NCI-H1436 (cell line): ENCODE measurements at places on chromosomes 1 and 21.

GRCh38 chr1:174174461-174175329 lies 15.4 kb downstream of the RABGAP1L start:
- no peak for DNase-seq

DNA sequence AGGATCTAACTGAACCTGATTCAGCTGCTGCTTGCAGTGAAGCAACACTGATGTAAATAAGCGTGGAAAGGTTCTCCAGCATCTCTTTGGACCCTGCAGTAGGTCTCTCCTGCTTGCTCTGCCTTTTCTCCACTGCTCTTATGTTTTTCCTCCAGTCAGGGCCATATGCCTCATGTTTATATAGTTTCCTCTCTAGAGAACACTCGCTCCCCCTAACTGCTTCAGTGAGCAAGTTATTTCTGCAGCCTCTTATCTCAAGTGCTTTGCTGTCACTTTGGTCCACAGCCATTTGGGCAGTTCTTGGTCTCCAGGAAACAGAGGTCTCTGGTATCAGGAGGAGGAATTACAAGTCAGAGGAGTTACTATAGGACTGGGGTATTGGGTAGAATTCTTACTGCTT lies 5.3 kb downstream of the PRUNE1 start:
- DNase-seq: no peak

DNA sequence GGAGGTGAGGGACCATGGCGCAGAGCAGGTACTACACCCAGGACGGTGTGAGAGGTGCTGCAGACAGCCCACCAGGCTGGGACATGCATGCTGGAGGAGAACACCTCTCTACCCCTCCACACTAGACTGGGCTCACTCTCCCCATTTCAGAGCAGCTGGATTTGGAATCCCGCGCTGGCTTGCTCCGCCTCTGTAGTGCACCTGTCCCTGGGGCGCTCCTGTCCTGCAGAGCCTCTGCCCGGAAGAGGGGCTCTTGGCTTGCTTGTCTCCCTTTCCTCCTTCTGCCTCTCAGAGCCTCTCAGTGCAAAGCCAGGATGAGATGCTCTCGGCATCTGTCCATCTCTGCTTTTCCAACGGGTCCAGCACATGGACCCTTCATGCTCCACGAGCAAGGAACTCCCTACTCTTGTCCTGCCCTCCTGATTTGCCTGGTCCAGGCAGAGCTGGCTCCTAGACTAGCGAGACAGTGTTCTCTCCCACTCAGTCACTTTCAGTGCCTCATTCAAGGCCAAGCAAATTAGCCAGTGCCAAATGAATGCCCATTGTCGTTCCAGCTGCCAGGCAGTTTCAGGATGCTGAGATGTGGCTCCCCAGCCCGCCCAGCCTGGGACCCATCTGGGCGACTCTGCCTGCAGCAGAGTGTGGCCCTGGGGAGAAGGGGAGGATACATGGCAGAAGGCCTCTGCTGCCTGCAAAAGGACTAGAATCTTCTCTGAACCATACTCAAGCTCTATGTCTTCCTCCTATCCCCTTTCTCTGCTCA lies 33.7 kb downstream of the CDCA8 start:
- no peak for DNase-seq

GRCh38 chr1:93123201-93123783 lies 44.2 kb downstream of the MTF2 start:
- no peak for DNase-seq

DNA sequence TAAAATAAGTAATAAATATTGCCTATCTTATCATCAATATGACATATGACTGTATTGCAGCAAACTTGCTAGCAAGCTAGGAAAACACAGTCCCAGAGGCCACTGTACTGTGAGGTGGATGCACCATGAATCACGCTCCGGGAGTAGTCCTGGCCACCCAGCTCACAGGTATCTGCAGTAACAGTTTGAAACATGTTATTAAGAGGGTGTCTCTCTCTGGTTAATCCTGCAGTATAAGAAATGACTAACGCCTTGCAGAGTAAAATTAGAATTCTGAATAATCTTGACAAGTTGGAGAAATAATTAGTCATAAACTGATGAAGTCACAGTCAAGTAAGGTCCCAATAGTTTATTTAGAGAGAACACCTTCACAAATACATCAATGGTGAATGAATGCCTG lies 34.0 kb upstream of the DPT start:
- DNase-seq: no peak

GRCh38 chr1:243294723-243295121 lies 38.9 kb downstream of the SDCCAG8 start:
- no peak for DNase-seq

GRCh38 chr1:10904396-10905358 lies 107.8 kb upstream of the TARDBP start:
- no peak for DNase-seq

DNA sequence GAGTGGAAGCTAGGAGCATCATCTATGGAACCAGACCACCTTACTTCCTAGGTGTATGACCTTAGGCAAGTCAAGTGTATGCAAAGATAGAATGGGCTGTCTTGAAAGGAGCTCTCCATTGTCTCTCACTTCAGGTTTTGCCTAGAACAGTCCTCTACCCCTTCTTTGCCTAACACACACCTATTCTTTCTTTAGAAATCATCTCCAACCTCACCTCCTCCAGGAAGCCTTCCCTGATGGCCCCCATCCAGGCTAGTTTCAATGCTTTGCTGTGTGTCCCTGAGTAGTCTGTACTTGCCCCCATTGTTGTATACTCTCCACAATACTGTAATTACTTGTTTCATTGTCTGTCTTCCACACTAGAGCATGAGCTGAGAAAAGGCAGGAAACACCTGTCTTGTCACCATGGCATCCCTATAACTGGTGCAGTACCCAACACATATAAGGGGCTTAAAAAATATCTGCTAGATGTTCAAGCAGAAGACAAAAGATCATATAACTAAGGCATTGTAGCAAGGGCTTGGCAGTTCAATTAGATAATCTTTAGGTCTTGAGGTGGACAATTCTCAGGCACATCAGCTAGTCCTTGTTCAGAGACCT lies 83.0 kb downstream of the RRAGC start:
- DNase-seq: no peak

- DNase-seq: no peak
These were observed 4.5 kb downstream of the DHCR24 start for GRCh38 chr1:54882519-54882918.

- DNase-seq: no peak
These were observed 54.9 kb upstream of the RUNX3 start for GRCh38 chr1:24984800-24985522.

DNA sequence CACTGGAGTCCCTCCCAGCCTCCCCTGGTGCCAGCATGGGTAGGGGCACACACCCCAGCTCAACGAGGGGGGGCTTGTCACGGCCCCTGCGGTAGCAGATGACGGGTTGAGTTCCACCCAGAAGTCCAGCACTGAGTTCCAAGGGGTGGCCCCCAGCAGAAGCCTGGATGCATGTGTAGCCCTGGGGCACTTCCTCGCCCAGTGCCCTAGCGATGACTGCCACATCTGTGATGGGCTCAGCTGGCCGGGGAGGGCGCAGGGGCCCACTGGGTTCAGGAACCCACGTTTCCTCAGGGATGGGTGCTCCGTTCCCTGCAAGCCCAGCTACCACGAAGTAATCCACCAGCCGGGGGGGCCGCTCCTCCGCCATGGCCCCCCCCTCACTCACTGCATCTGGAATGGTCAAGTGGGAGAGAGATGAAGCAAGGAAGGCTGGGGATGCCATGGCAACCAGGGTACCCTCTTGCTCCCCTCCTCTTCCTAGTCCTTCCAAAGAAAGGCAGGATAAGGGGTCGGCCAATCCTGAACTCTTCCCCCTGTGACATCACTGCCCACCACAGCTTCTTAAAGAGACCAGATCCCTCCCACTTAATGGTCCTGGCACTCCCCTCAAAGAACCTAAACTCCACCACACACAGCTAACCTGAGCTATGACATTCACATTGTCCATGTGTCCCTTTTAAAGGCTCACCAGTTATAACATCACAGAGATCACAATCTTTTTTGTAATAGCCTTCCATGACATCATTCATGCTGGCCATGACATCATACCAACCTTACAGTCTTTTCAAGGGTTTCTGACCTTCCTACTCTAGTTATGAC lies 2.3 kb downstream of the DENND4B start:
- no peak for DNase-seq

- no peak for DNase-seq
These were observed 183.2 kb upstream of the HMCN1 start for GRCh38 chr1:185551008-185551407.

DNA sequence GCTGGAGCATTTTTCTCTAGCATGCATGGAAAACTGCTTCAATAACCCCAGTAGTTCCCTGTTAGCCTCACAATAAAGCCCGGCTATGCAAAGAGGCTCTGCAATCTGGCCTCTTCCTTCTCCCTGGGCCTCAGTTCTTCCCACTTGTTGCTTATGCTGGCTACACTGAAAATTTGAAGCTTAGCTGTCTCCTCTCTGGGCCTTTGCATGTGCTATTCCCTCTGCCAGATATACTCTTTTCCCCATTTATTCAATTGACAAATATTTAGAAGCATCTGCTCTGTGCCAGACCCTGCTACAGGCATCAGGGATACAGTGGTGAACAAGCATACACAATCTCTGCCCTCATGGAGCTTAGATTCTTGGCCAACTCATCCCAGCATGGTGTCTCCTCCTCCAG lies 15.3 kb downstream of the CRYBG2 start:
- DNase-seq: no peak

- no peak for DNase-seq
These were observed 4.8 kb downstream of the CCDC24 start for GRCh38 chr1:43995984-43996732.

- DNase-seq: no peak
These were observed 176.4 kb downstream of the ETS2 start for GRCh38 chr21:38982096-38982495.

- no peak for DNase-seq
These were observed 8.0 kb upstream of the GUCA2A start for GRCh38 chr1:42172381-42173133.

DNA sequence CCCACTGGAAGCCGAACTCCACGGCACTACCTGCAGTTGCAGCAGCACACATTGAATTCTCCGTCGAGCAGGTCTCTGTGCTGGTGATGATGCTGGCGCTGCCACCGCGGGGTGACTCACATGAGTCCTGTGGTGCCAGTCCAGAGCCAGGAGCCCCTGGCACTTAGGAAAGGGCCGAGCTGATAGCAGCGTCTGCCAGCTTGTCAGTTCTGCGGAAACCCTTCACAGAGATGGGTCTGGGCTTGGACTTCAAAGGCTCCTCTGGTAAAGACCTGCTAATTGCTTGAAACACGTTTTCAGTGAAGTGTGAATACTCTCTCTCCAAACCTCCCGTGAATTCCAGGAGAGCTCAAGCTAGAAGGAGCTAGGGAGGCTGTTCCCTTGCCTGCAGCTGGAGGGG lies 92.2 kb downstream of the GRIK3 start:
- no peak for DNase-seq

DNA sequence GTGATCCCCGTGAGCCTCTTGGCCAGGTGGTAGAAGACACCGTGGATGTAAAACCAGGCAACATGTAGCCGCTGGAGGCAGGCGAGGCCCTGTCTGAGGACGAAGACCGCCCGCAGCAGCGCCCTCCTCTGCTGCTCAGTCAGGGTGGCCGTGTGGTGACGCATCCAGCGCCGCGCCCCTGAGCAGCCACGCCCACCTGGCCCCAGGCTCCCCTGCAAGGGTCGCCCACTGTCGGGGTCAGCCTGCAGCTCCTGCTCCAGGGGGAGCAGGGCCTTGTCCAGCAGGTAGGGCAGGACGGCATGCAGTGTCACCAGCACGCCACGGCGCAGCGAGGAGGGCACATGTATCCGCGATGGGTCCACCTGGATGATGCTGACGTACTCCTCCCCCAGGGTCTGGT lies 3.9 kb downstream of the PEX10 start:
- no peak for DNase-seq

DNA sequence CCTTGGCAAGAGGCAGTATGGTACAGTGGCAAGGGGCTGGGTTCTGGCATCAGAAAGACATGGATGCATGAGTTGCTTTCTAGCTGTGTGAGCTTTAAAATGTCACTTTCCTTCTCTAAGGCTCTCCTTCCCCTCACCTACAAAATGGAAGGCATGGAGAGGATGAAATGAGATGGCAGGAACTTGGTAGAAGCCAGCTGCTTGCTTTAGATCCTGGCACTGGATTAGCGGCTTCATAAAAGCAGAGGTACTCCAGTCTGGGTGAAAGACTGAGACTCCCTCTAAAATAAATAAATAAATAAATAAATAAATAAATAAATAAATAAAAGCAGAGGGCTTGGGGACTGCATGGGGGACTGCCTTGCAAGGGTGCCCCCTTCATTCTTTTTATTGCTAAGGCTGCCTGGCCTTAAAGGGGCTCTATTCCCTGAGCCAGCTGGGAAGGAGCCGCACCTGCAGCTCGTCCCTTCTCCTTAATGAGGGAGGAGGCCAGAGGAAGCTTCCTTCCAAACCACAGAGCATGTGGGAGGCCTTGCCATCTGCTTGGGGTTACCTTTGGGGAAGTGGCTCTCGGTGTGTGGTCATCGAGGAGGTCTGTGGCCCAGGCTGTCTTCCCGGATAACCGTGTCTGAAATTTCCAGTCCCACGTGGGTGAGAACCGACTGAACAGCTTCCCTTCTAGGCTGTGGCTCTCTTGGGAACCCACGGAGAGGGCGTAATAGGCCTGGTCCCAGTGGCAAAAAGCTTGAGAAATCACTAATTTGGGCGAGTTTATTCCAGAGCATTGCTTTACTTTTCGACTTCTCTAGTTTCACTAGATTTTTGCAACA lies 2.0 kb upstream of the ATP13A2 start:
- no peak for DNase-seq

- no peak for DNase-seq
These were observed 216.3 kb downstream of the PTPRU start for GRCh38 chr1:29452463-29453230.

DNA sequence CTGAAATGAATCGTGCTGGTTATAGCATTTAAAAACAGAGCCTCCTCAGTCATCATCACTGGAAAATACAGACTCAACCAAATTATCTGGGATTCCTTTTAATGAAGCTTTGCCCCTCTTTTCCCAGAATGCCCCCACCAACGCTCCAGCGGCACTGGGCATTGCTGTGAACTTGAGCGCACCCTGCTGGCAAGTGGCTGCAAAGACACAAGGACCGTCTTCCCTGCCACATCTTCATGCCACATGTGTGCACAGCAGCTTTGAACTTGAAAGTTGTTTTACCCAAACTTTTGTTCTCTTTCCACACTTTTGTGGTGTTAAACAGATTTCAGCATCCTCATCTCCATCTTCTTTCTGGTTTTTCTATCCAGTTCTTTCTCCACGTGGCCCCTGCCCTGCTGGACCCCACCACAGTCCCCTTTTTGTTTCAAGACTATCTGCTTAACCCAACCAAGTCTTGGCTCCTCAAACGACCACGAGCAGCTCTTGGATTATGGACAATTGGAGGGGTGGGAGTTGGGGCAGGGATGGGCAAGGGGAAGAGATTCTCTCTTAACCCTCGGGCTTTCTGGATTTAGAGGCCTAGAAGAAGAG lies 12.8 kb upstream of the LMX1A start:
- DNase-seq: peak; percentile 23

- DNase-seq: no peak
These were observed 14.4 kb upstream of the HIVEP3 start for GRCh38 chr1:41933106-41933505.

DNA sequence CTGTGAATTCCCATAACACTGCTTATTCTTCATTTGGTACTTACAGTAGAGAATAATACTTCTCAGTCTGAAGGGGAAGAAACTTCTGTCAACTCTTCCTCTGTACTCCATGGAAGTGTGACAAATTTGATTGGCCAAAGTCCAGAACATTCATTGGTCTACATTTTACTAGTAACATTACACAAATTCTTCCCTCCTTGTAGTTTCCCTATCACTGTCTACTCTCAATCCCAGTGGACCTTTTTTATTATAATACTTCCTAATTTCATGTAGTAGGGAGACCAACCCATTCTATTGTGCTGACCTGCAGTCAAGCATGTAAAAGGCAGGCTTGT lies 74.7 kb downstream of the ALG6 start:
- DNase-seq: no peak
